ENCODE measurements at places on chromosomes 11 and 22.
A peak's percentile ranks its signal among the peaks of the same experiment; 100 is the strongest.

DNA sequence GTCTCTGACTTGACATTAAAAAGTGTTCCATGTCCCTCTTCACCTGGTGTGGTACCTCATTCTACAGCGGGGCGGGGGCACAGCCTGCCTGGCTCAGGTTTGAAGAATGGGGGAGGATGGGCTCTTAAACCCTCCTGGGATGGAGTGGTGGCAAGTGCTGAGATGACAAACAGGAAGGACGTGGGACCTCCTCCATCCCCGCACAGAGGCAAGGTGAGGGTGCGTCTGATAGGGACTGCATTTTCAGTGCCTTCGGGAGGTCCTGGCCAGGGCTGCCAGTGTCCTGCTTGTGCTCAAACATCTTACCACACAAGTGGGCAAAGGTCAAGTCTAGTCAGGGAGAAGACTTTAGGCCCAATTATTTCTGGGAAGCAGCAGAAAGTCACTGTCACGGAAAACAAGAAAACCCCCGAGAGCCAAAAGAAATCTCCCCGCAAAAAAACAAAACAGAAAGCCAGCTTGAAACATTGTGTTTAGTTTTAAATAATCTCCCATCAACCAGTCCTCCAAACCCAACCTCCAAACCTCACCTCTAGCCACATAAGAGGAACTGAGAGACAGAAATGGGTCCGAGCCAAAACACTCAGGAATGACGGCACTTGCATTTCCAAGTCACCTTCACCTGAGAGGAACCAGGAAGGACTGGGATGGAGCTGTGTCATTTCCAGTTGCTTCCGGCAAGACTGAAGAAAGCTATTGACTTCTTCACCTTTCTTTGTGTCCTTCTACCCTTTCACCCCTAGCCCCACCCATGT lies 966.5 kb downstream of the NTM start:
- DNase-seq, result no peak

DNA sequence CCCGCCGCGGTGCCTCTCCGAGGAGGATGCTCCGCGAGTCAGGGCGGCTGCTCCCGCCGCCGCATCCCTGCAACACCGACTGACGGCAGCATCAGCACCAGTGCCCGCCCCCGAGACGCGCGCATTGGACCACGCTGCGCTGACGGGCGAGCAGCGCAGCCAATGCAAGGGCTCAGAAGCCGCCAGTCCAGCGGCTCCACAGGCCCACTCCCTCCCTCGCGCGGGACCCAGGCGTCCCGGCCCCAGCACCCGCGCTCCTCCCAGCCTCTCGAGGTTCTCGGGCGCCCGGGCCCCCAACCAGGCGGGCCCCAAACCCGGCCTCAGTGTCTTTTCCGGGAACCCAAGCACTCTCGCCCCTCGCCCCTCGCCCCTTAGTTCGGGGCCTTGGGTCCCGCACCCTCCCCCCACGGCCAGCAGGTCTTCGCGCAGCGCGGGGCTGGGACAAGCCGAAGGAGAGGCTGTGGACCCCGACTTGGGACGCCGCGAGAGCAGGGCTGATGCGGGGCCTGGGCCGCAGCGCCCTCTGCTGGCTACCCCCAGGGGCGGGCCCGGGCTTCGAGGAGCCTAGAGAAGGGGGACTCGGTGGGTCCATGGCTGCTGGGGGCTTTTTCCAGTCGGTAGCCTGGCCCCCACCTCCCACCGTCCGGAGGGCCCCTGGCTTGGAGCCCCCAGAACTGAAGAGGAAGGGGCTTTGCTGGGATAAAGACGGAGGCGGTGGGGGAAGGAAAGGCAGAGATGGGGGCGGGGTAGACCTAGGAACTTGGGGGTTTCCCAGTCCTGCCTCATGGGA lies at the start of gene NRXN2:
NRXN2 (minus strand) TSS at position 81 of the 790 bp plus-strand sequence. CDS start 9,498 bp downstream, outside the sequence.
- peak; percentile 36 for DNase-seq

GRCh38 chr22:39430576-39431150 lies 26.1 kb upstream of the MGAT3 start:
- no peak for DNase-seq

- DNase-seq, result no peak
These were observed 325.9 kb downstream of the MIAT start for GRCh38 chr22:26983311-26983710.

- no peak for DNase-seq
These were observed 988 bp downstream of the MGAT3 start for GRCh38 chr22:39457556-39458443.

DNA sequence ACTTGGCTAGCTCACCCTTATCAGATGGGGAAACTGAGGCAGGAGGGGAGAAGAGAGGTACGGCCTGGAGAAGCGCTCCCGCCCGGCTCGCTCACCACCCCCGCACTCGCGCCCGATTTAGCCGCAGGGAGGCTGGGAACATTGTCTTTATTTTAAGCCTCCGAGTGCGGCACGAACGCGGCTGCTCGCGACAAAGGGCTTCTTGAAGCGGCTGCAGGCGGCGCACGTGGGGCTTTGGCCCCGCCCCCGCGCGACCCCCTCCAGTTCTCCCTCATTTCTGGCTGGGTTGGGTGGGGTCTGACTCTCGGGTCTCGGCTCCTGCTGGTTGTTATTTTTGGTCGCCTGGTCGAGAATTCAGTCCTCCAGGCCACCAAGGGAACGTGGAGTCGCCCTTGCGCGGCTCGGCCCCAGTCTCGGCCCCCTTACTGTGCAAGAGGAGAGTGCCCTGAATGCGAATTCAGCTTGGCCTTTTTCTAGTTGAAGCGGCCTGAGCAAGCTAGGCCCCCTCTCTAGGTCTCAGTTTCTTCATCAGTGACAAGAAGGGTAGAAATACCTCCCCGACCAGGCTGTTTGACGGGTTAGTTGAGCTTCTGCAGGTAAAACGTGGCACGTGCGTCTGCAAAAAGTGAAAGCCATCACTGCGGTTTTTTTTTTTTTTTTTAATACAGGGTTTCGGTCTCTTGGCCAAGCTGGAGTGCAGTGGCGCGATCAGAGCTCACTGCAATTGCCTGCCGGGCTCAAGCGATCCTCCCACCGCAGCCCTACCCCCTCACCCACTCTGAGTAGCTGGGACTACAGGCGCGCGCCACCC lies 2.6 kb upstream of the CHRM1 start:
- DNase-seq, result no peak

- DNase-seq, result no peak
These were observed 13.6 kb downstream of the IL17RA start for GRCh38 chr22:17098379-17098819.

GRCh38 chr11:131311776-131312514 lies 58.5 kb upstream of the NTM start:
- no peak for DNase-seq

GRCh38 chr11:9616858-9617257 lies 43.4 kb downstream of the WEE1 start:
- DNase-seq, result no peak

DNA sequence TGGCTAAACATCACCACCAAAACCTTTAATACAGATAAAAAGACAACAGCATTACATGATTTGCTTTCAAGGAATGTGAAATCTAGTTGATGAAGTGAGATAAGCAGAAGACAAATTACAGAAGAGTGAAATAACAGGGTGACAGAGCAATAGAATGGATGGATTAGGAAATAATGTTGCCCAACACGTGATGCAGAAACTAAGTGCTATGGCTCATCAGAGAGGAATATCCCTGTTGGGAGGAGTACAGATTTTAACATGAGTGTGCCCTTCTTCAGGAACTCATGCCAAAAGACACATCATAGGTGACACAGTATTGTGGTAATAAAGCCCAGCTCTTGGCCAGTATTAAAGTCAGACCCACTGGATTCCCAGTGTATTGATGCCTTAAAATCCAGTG lies 176.6 kb upstream of the RAG2 start:
- DNase-seq, result peak; percentile 33

GRCh38 chr11:46520971-46521745 lies 72.7 kb downstream of the AMBRA1 start:
- DNase-seq, result peak; percentile 33

DNA sequence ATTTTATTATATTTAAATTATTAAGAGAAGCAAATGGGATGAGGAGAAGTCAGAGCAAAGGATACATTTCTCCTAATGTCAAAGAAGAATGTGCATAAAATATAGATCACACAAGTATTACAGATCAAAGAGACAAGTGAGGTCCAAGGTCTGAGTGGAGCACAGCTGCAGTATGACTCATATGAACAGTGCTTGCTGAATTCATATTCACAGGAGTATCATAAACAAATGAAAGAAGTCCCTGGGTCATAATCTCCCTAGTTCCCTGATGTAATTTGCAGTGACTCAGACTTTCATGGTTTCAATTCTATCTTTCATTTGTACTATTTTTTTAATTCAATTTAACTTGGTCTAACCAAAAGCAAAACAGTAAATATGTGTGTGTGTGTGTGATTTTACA lies 499.0 kb upstream of the CCDC179 start:
- peak; percentile 78 for DNase-seq
